ENCODE measurements at places on chromosomes 12 and 14.

DNA sequence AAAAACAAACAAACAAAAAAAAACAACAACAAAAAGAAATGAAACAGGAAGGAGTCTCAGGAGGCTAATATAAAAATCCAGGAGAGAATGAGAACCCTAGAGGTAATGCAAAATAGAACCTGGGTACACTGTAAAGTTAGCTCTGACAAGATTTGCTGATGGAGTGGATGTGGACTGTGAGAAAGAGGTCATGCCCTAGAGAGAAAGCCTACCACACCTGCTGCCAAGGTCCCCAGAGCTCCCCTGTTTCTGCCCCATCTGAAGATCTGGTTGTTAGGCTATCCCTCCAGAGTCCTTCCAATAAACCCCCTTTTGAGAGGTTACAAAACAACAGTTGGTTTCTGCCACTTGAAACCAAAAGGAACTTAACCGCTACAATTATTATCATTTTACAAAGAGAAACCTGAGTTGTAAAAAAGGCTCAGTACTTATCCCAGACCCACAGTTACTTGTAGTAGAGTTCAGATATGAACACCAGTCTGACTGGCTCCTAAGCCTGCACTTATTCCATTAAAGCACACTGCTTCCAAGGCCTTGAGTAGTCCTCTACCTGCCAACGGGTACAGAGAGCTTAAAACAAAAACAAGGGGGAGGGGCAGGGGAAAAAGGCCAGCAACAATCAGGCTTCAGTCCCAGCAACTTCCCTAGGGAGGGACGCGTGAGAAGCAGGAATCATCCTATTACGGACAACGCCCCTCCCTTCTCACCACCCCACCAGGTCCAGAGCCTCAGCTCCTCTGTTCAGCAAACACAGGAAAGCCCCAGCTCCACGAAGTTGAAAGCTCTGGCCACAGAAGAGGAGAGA is 27.7 kb downstream of the PPP1R13B start:
- peak; percentile 15 for DNase-seq

- no peak for DNase-seq
Observed at GRCh38 chr12:59393506-59393905, 202.3 kb upstream of the SLC16A7 start.

DNA sequence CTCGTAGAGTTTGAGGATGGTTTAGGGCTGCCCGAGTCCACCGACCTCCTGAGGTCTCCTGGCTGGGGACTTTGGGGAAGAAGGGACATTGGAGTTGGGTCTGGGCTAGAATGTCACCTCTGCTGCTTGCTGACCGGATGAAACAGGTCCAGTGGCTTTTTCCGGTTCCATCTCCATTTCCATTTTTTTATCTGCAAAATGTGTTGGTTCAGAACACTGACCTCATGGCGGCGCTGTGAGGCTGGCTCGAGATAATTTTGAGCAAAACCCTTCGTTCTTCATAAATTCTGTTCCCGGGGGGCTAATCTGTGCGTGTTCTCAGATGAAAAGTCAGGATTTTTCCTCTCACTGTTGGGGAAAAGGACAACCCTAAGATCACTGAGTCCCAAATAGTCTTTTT is 11.7 kb upstream of the MYL2 start:
- DNase-seq = no peak

- DNase-seq = no peak
Observed at GRCh38 chr14:102695167-102695555, 82.1 kb upstream of the TRAF3 start.

DNA sequence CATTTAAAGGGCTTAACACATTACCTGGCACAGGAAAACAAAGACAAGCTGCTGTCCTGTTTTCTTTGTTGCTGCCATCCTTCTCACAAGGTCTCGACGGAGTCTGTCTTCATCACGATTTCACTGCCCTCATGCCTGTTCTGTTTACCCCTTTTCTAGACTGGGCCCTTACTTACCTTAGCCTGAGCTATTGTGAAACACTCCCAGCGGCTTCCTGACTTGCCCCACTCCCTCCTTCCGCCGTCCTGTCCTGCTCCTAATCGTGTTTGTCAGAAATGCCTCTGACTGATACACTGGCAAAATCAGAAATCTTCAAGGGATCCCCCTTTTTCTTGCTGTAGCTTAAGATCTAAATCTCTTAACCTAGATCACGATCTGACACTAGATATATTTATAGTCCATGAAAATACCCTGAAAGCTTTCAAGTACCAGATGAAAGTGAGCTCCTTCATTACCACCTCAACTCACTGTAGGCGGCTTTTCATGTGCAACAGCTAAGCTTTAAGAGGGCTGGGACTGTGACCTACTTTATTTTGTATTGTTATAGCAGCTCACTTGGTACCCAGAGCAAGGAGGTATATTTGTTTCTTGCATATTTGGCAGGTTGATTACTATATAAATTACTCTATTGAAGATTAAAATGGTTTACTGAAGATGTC is 32.1 kb downstream of the TECPR2 start:
- DNase-seq = no peak

GRCh38 chr12:108326254-108326750 is 12.8 kb downstream of the CMKLR1 start:
- DNase-seq = no peak

DNA sequence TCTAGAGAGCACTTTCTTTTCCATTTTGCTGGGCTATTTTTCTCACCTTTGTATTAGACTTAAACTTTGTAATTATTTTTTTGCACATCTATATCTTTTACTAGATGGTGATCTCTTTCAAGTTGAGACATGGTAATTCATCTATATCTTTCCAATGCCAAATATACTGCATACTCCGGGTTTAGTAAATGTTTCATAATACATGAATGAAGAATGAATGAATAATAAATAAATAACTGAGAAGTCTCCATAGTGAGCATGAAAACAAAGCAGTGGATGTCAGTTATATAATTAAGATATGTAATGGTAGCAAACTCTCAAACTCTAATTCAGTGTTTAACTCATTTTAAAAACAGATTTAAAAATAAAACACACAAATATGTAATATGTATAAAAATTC is 342.5 kb upstream of the KITLG start:
- peak; percentile 43 for DNase-seq

Data from fibroblast of skin of right biceps (primary cell).